ENCODE measurements at places on chromosomes 7 and 10.

GRCh38 chr10:99995713-99996112, 14.0 kb downstream of the DNMBP start:
- DNase-seq: no peak

DNA sequence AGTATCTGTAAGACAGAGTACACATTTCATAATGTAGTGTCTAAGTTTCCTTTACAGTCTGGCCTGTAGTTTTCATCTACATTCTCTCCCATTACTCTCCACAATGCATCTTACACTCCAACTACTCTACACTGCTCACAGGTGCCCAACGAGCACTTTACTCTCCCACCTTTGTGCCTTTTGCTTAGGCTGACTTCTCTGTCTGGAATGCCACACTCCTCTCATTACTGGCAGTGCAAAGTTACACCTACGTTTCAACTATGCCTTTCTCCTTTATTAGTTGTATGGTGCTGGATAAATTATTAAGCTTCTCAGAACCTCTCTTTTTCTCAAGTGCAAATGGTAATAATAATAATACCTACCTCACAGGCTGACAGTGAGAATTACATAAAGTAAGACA, 70.5 kb downstream of the RNLS start:
- no peak for DNase-seq

DNA sequence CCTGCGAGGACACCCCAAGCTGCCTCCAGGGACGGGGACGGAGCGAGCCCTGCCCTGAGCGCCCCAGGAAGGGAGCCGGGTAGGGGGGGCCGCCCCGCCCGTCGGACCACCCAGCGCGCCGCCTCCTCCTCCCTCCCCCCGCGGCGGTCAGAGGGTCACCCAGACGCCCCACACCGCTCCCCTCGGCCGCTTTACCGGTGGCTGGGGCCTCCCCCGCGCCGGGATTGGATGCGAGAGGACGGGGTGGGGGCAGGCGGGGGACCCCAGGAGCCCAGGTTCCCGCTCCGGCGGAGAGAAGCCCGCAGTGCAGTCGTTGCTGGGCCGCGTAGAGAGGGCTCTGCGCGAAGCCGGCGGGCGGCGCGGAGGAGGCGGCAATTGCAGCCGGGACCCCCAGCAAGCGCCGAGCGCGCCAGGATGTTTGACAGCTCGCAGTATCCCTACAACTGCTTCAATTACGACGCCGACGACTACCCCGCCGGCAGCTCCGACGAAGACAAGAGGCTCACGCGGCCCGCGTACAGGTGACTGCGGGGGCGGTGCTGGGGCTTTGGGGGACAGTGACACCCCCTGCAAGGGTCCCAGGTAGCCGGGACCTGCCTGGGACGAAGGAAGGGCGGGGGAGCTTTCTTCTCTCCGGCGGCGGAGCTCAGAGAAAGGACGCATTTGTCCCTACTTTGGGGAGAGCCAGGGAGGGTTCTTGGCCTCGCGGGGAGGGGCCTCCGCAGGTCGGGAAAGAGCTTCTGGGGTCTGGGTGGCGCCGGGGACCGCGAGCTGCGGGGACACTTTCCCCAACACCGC, at the start of gene FOXL3:
Gene FOXL3 (plus strand): TSS at position 415 of the 798 bp plus-strand sequence. CDS start 0 bp downstream, at position 415.
- DNase-seq: no peak

GRCh38 chr10:11515596-11516430, 95.6 kb downstream of the USP6NL start:
- peak; percentile 1 for DNase-seq

- no peak for DNase-seq
These were observed 69.4 kb upstream of the CAV2 start for GRCh38 chr7:116429986-116430619.

DNA sequence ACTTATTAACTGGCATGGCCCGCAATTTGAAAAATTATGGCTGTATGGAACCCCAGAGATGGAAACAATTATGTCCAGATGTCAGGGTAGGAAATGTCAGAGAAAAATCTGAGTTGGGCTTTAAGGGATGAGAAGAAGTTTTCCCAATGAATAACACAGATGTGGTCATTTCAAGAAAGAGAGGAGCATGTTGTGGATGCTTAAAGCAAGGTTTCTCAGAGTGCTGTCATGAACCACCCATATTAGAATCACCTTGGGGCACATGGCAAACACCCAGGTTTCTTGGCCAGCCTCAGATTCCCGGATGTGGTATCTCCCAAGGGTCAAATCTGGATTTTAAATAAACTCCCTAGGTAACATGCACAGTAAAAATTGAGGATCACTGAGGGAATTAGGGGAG, 43.6 kb downstream of the LAMB4 start:
- DNase-seq: no peak

Data from activated CD4-positive, CD25-positive, alpha-beta regulatory T cell (primary cell).